ENCODE measurements at places on chromosomes 12 and 14.
A peak's percentile ranks its signal among the peaks of the same experiment; 100 is the strongest.

GRCh38 chr14:80024417-80024816 is 186.9 kb downstream of the DIO2 start:
- DNase-seq: no peak

GRCh38 chr14:20803223-20803622 is 579 bp upstream of the RNASE1 start:
- no peak for DNase-seq

DNA sequence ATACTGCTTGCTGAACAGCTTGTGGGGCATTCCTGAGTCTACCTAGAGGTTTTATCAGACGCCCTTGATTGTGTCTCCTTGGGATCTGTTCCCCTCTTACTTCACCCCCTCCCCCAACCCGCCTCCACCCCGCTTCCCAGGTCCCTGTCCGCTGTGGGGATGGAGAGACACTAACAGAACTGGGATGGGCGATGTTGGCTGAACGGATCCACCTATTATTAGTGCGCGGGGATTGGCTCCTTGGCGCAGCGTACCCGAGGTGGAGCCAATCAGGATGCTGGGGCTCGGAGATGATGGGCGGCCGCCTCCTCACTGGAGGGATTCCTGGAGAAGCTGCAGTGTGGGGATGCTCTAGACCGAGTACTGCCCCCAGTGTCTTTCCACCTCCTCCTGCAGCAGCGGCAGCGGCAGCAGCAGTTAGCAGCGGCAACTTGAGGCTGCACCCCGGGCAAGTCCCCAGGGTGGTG is at the start of gene SYT1:
Gene SYT1 (plus strand): TSS at position 372 of the 467 bp plus-strand sequence.
- DNase-seq: peak; percentile 62

GRCh38 chr14:99807413-99808153 is 14.4 kb downstream of the EML1 start:
- no peak for DNase-seq

- no peak for DNase-seq
Observed at GRCh38 chr14:39060818-39061437, 42.1 kb downstream of the SEC23A start.

- peak; percentile 57 for DNase-seq
Observed at GRCh38 chr12:52433501-52434080, 580 bp downstream of the KRT75 start.

GRCh38 chr12:49872381-49872780 is 29.5 kb upstream of the BCDIN3D start:
- no peak for DNase-seq

DNA sequence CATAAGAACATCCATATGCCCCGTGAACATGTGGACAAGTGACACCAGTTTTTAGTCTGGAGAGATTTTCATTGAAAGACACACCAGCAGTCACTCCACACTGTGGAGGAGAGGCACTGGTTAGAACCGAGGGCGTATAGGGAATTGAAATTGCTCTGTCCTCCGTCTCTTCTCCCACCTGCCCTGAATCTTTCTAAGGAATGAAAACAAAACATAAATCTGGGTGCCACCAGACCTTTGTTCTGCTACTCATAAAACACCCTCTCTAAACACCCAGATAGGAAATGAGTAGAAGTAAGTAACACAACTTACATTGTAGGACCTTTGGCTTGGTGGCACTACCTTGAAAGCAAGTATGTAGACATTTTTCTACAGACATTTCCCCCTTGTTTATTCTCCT is 37.1 kb upstream of the STON2 start:
- no peak for DNase-seq

- peak; percentile 73 for DNase-seq
Observed at GRCh38 chr12:20369305-20370013, 1.1 kb downstream of the PDE3A start.

DNA sequence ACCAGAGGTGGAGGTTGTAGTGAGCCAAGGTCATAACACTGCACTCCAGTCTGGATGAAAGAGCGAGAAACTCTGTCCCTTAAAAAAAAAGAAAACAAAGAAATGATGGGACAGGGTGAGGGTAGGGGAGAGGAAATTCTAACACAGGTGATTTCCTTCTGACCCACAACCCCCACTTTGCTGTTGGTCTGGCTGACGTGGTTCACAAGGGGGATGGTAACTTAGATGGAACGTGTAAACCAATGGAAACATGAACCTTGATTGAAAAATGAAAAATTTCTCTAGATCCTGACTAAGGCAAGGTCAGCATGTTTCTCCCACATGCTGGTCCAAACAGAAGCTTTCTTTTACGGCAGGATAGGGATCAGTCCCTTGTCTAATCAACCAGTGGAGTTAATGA is 15.8 kb upstream of the RIOX1 start:
- DNase-seq: no peak

- no peak for DNase-seq
Observed at GRCh38 chr14:24806061-24806678, 172.2 kb upstream of the GZMB start.

DNA sequence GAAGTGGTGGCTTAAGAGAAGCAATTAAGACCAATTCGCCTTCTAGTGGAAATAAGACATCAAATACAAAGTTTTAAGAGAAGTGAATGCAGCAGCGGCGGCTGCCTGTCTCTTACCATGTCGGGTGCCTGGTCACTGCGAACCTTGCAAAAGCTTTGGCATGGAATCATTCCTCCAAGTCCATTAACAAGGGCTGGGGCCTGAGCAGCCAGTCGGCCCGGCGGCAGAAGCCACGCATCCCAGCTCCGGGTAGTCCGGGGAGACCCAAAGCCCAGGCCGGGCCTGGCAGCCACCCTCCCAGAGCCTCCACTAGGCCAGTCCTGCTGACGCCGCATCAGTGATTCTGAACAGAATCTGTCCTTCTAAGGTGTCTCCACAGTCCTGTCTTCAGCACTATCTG is 321.0 kb downstream of the TMEM121 start:
- peak; percentile 67 for DNase-seq

DNA sequence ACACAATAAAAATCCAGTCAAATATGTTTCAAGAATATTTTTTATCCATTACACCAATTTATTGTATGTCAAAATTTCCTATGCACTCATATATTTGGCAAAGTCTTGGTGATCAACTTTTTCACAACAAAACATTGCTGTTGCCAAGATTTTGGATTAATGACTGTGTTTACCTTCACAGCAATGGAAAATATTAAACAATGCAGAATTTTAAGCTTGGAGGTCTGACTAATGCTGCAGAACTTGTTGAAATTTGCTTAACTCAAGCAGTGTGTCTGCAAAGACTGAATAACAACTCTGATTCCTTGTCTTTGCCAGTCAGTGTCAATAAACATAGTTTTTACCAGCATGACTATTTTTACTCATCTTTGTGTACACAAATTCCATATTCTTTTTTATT is 336.4 kb downstream of the CCER1 start:
- no peak for DNase-seq

- DNase-seq: no peak
Observed at GRCh38 chr12:9449181-9449580, 158.5 kb downstream of the KLRB1 start.

DNA sequence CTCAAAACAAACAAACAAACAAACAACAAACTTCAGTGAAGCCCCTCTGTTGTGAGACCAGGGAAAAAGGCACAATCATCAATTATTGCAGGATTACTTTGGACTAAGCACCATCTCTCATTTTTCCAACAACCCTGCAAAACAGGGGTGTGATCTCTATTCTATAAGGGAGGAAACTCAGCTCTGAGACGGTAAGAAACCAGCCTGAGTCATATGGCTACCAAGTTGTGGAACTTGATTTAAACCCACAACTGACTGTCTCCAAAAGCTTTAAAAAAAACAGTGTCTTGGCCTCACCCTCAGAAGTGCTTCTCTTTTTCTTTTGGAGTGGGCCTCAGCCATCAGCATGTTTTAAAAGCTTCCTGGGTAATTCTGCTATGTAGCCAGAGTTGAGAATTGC is 49.8 kb downstream of the RIN3 start:
- no peak for DNase-seq

DNA sequence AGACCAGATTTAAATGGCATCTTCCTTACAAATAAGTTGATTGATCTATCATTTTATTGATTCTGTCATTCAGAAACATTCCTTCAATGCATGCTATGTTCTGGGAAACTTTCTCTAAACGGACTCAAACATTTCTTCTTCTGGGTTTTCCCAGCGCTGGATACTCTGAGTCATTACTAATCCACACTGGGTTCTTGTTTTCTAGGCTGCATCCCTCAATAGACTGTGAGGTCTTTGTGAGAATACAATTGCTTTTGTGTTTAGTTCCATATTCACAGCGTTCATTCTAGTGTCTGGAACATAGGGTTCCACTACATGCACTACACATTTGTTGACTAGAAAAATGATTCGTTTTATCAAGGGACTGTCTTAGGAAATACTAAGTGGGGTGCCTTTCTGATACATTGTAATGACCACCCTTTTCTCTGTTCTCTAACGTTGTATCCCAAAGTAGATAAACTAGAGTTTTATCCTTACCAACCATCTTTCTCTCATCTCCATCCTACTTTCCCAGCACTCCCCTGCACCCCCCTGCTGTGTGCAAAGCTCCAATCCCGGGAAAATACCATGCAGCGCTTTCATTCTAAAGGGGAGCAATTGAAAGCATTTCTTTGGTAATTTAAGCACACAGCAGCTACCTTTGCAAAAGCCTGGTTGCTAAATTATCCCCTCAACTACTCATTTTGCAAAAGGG is 878.7 kb downstream of the DIO2 start:
- no peak for DNase-seq

- no peak for DNase-seq
Observed at GRCh38 chr12:43285159-43285598, 266.8 kb downstream of the ADAMTS20 start.

GRCh38 chr12:66113471-66113870 is 17.1 kb downstream of the LLPH start:
- no peak for DNase-seq

DNA sequence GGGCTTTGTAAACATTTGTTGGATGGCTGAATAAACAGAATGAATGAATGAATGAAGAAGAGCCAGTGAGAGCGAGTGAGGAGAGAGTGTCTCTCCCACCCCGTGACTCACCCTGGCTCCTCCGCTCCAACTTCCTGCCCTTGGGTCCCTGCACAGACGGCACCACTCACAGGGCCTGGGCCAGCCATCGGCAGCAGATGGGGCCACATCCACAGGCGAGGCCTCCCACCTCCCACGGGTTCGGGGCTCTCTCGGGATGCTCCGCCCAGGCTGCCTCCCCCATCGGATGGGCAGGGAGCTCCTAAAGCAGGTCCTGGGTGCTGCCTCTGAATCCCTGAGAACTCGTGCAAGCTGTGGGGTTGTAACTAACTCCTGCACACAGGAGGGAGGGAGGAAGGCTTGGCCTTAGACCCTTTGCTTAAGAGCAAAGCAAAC is 41.3 kb downstream of the CCNK start:
- peak; percentile 29 for DNase-seq

DNA sequence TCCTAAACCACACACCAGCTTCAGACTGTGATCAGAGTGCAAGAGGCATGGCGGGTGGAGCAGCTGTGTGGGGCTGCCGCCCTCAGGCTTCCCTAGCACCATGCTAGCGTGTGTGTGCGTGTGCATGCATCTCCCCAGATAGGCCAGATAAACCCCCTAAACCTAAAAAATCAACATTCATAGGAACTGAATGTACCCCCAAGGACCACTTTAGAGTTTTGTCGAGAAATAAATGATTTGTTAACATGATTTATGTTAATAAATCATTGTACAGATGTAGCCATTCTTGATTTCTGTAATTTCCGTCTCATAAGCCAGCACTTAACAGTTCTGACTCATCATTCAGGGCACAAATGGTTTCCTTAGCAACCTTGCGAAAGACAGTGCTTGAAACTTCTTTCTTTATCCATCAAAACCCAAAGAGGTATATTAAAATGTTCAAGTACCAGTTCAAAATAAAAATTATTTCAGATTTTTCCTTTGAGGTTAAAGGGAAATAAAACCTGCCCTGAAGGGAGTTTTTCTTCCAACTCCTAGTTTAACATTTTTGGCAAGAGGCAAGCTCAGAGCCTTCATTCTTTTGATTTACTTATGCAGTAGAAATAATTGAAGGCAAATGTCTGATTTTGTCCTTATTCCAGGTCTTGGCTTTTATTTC is 206.2 kb upstream of the RGS6 start:
- no peak for DNase-seq

GRCh38 chr12:89305373-89305772 is 46.9 kb downstream of the DUSP6 start:
- DNase-seq: no peak

DNA sequence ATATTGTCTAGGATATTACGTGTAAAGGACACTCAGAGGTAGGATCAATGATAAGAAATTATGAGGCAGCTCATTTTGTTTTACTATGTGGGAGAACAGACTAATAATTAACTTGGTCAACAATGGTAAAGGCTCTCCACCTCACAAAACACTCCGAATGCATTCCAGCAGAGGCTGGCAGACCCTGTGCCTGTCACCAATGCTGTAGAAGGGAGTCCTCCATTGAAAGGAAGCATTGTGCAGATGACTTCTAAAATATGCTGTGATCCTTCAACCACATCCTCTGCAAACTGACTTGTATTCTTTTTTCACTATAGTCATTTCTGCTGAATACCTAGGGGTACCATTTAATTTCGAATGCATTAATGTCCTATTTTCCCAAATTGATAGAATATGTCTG is 119.6 kb upstream of the EEA1 start:
- DNase-seq: no peak

DNA sequence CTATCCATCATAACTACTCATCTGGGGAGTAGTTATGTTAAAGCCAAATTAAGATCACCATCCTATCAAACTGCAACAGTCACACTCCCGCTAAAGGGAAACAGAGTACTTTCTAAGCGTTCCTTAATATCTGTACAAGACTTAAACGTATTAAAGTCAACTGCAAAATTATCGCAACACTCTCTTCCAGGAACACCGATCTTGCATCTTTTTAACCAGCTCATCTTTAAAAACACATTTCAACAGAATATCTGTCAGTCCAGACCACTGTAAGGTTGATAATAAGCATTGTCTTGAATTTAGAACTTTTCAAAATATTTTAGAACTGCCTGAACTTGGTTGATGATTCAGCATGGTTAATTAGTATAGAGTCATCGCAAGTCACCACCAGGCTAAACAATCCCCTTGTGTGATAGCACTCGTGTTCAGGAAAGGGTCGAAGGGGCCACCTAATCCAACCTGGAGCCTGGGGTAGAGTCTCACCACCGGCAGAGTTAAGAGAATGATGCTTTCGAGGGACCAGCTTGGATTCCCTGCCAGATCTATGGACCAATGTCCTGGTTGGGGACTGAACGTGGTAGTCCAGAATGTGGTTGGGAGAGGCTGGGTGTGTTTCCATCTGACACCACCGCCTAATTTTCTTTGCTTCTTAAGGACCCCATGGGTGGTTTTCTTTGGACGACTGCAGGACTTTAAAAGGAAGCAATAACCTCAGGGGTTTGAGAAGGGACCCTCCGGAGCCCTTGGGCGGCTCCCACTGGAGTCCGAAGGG is 890 bp downstream of the SPTLC2 start:
- no peak for DNase-seq

DNA sequence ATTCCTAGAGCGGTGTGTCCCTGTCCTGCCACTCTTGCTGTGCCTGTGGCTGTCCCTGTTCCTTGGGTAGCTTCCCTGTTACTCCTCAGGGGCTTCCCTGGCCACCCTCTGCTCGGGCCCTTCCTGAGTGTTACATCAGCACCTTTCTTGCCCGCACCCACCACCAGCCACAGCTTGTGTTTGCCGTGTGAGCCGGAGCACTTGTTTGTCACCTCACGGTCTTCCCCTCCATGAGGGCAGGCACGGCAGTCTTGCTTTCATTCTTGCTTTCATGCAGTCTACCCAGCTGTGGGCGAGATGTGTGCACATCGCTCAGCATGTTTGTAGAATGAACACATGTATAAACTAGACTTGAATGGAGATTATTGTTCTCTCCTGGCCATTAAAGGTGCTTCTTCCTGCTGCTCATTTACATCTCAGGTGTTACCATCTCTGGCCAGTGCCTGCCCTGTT is 42.0 kb downstream of the TRAF3 start:
- DNase-seq: no peak

- no peak for DNase-seq
Observed at GRCh38 chr12:68896881-68897540, 36.0 kb downstream of the CPM start.
